ENCODE measurements at places on chromosomes 1 and 21. TPM values are rescaled to one million over a fixed set of nuclear protein-coding genes. Genes with fewer than 3 reads are reported as not detected.

F5 gene
- not detected for total RNA-seq

DNA sequence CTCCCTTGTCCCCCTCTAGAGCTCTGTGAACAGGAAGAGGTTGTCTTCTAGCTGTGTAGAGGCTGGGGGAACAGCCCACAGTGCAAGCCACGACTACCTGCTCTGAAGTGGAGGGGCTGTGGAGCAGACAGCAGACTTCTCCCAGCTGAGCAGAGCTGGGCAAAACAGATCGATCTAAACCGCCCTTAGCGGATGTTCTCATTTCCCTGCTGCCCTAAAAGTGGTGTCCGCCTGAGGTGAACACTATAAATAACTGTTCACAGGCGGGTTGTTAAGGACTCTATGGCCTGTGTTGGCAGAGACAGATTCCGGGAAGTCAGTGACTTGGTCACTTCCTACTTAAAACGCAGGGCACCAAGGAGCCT, 203.2 kb downstream of the RHOU start:
- no peak for DNase-seq

- peak; percentile 82 for DNase-seq
Observed at GRCh38 chr1:245645406-245645805, 490.6 kb downstream of the KIF26B start.

OR2AK2 gene
- total RNA-seq: 0.22 TPM
